Activated naive CD8-positive, alpha-beta T cell treated with anti-CD3 and anti-CD28 coated beads, Interleukin-2, amount 50 U/mL, for 24 hours (primary cell): ENCODE measurements at places on chromosomes 5 and 9.

- DNase-seq: no peak
These were observed 17.5 kb upstream of the TMEFF1 start for GRCh38 chr9:100455470-100455869.

GRCh38 chr5:42985129-42986037 lies 54.7 kb downstream of the ANXA2R start:
- no peak for DNase-seq

GRCh38 chr5:53512539-53512938 lies 32.1 kb downstream of the FST start:
- no peak for DNase-seq

DNA sequence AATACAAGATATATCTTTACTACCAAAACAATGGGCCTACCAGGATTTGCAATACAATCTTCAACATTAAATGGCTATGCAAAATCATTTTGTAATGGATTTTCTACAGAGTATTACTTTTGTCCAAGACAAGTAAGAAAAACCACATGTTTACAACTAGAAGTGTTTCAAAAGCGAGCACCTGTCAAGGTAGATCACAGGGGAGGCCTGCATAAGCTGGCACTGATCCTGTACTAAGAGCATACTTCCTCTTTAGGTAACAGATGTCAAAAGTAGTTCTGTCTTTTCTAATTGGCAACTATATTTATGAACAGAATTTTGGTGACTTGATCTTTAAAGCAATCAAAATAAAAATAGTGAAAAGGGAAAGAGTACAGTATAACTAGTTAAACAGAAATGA lies 249.0 kb downstream of the MLLT3 start:
- DNase-seq: no peak

GRCh38 chr9:6450641-6451375 lies 37.8 kb downstream of the UHRF2 start:
- no peak for DNase-seq
